ENCODE measurements at places on chromosomes 6 and 20.

DNA sequence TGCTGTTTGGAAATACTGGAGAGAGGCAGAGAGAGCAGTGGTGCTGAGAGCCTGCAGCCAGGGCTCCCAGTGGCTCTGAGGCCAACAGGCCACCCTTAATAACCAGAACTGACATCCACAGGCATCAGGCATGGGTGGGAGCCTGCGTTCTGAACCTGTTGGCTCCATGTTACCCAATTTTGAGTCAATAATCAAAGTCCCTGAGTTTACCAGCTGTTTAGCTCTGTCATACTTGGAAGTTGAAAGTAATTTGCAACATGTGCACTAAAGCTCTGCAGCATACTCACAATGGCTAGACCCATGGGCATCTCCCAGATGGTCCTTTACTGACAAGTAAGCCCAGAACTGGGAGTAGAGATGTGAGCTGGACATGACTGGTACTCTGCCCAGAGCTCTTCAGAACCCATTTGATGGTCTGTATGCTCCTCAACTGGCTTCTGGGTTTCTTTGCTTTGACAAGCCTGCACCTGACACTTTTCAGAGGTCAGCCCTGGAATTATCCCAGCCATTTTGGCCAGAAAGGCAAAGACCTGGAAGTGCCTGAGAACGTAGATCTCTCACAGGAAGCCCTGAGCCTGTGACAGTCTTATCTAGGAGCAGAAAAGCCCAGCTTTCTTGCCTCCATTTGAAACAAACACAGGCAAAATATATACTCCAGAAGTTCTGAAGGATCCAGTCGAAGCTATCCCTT is 122.4 kb upstream of the CITED2 start:
- DNase-seq: no peak

GRCh38 chr6:102981490-102982015 is 1588.0 kb downstream of the GRIK2 start:
- no peak for DNase-seq

DNA sequence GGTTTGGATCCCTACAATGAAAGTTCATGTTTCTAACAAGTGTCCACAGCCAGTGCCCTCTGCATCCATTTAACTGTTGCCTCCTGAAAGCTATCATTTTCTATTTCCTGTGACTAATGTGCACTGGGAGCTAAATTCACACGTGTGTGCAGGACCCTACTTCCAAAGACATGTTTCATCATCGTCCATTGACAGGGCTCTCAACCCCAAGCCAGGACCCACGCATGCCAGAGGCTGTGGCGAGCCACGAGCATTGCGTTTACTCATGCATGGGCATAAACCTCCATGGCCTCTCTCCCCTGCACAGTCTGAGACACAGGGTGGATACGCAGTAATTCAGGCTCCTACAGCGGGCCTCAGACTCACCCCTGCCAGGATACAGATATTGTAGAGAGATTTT is 153.2 kb downstream of the MAFB start:
- no peak for DNase-seq

DNA sequence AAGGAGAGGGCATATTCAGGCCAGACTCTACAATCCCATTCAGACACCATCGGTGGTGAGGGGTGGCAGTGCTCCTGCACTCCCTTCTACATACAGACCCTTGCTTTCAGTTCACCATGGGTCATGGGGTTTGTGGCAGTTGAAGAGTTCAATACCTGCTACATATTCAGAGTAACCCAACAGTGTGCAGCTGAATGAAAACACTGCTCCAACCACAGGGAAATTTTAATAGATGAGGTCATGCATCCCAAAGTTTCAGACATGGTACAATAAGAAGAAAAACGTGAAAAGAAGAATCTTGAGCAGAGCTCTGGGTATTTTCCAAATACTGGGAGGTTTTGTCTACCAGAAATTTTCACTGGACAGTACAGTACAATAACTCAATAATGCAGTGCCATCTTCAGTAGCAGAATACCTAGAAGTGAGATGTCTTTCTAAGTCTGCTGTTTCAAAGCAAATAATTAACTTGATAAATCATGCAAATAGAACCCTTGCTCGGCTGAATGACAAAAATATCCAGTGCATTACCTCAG is 162.1 kb downstream of the PTPRK start:
- no peak for DNase-seq

DNA sequence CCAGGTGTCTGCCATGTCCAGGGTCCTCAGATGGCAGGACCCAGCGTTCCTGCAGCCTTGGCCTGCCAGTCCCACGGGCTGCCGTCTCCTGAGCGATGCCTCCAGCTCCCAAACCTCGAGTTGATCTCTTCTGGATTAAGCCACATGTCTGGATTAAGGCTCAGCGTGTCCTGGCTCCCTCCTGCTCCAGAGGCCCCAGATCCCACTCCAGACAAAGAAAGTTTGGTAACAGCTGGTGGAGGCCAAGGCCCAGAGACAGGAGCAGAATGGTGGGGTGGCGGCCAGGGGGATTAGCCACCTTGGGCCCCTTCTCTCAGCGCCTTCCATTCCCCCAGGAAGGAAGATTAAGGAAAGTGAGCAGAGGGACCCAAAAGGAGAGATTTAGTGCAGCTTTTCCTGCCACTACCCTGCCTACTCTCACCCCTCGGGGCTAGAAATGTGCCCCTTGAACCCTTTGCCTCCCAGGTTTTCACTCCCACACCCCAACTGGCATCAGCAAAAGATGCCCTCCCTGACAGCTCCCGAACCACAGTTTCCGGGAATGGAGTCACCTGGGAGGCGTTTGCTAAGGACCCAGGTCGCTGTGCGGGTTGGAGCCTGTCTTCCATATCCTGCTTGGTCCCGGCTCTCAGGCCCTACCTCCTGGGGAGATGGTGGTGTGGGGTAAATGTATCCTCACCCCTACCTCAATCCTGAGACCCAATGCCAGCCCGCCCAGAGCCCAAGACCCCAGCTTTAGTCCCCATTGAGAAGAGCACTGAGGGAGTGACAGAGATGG is 6.9 kb downstream of the SPDEF start:
- DNase-seq: no peak

DNA sequence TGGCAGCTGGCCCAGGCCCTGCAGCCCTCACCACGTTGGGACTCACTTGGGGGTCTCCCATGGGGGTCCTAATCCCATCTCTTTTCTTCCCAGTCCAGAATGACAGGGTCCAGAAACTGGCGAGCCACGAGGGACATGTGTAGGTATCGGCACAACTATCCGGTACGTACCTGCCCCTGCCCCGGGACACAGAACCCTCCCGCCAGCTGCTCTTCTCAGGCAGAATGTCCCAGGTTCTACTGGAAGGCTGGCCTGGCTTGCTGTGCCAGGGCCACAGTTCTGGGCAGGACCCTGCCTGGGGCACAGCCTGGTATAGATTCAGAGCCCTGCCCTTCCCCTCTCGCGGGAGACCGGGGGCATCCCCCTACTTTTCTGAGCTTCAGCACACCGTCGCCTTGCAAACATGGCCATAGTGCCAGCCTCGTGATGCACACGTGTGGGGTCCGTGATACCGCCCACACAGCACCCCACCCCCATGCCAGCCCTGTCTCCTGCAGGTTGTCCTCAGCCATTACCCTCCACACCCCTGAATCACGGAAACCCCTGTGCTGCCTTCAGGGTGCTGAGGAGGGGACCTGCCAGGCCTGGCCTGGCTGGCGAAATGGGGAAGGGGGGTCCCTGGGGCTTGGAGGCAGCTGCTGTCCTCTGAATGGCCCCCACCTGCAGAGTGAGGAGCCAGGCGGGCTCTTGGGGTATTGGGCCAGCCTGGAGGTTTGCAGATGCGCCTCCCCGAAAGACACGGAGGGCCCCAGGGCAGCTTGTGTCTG is 3.0 kb downstream of the OGFR start:
- DNase-seq: no peak

GRCh38 chr6:44054721-44055559 is 72.3 kb downstream of the MRPL14 start:
- no peak for DNase-seq

DNA sequence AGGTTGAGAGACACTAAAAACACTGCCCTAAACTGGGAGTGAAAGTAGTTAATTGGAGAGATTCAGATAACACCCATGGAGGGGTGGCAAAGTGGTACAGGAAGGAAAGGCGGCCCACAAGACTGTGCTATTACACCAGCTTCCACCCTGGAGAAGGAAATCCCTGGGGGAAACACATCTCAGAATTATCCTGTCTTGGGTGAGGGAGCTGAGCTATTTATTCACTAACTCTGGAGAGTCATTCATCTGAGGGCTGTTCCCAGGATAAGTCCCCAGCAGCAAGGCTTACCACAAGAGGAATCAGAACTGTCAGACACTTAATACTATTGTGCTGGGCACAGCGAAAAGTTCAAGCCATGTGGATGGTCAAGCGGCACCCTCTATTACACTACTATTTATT is 9.9 kb downstream of the TBCC start:
- DNase-seq: no peak

GRCh38 chr20:39880890-39881289 is 808.1 kb downstream of the MAFB start:
- DNase-seq: no peak

DNA sequence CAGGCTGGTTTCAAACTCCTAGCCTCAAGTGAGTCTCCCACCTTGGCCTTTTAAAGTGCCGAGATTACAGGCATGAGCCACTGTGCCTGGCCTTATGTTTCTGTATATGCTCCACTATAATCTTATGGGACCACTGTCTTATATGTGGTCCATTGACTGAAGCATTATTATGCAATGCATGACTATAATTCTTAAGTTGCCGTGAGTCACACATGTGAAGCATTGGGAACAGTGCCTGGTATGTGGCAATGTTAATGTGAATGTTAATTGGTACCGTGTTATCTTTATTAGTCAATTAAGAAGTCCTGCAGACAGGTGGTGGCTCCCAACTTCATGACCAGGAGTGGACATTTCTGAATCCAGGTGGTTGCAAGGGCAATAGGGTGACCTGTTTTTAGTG is 14.7 kb upstream of the ASXL1 start:
- DNase-seq: no peak

GRCh38 chr6:97177905-97178304 is 105.1 kb downstream of the MMS22L start:
- no peak for DNase-seq

- no peak for DNase-seq
Measured at GRCh38 chr6:6997263-6998193, 110.2 kb upstream of the RREB1 start.

DNA sequence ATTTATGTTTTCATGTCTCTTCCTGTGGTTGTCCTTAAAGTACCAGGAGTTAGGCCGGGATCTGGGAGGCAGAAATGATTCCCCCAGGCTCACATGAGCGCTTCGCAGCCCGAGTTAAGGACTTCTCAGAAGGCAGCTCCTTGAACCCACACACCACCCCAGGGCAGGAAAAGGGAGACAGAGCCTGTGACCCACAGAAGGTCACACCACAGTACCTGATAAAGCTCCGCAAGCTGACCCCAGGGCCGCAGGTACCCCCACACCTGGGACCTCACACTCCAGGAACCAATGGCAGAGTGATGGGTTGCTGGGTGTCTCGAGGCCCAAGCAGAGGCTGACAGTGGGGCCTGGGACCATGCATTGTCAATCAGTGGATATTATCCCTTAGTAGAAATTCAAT is 207.6 kb downstream of the CDH4 start:
- no peak for DNase-seq

GRCh38 chr6:111813237-111813636 is 60.0 kb downstream of the FYN start:
- DNase-seq: no peak

DNA sequence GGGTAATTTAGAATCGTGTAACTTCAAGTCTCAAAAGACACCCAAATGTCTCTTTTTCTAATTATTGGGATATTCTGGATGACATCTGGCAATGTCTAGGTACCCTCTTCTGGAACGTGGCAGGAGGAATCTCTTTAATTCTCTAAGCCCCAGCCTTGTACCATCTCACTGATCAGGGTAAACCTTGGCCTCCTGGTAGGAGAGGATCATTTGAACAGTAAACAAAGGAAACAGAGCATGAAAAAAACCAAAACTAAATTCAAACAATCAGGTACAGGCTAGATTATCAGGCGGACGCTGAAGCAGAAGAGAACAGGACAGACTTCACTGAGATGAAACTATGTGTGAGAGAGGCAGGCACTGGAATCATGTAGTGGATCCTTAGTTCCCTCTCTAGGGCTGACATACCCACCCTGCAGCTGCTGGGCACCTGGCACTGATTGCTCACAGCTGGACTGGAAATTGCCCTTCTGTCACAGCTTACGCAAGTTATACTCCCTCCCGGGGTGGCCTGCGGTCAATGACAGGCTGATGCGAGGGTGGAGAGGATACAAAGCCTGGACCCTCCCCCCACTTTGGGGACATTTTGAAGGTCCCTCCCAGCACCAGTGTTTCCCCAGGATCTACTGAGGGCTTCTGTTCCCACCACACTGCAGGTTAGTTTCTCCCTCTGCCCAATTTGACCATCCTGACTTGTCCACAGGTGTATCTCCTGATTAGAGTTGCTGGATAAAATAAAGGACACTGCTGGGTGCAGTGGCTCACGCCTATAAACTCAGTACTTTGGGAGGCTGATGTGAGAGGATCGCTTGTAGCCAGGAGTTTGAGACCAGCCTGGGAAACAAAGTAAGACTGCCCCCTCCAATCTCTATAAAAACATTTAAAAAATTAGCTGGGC is 20.6 kb upstream of the ZBTB24 start:
- DNase-seq: no peak

GRCh38 chr6:117481926-117482239 is 591 bp upstream of the DCBLD1 start:
- no peak for DNase-seq

DNA sequence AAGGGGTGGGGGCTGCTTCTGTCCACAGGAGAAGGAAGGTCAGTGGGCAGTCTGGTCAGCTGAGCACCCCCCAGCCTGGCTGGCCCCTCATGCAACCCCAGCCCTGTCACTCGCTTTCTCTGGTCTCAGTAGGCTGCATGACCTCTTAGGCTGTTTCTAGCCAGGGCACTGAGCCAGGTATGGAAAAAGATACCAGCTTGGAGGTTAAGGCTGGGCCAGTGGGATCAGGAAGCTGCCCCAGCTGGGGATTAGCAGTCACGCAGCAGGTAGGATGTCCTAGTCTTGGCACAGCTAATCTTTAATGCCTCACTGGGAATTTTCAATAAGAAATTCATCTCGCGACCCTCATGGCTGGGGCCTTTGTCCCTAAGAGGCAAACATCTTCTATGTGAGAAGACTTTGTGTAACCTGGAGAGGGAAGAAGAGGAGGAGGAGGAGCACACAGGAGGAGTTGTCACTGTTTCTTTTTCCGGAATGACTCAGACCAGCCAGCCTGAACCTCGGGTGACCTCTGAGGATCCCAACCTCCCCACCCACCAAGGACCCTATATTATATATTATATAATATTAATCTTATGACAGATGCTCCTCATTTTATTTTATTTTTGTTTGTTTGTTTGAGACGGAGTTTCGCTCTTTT is 2.4 kb upstream of the BPIFA2 start:
- no peak for DNase-seq

DNA sequence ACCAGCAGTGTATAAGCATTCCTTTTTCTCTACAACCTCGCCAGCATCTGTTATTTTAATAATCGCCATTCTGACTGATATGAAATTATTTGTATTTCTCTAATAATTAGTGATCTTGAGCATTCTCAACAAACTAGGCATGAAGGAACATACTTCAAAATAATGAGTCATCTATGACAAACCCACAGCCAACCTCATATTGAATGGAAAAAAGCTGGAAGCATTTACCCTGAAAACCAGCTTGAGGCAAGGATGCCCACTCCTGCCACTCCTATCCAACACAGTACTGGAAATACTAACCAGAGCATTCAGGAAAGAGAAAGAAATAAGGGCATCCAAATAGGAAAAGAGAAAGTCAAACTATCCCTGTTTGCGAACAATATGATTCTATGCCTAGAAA is 390.6 kb upstream of the ID4 start:
- no peak for DNase-seq

Data from HEK293T (cell line).